GM13977 (cell line): ENCODE measurements at places on chromosomes 12 and 14.

- no peak for DNase-seq
Measured at GRCh38 chr12:70106347-70106746, 136.9 kb upstream of the CNOT2 start.

DNA sequence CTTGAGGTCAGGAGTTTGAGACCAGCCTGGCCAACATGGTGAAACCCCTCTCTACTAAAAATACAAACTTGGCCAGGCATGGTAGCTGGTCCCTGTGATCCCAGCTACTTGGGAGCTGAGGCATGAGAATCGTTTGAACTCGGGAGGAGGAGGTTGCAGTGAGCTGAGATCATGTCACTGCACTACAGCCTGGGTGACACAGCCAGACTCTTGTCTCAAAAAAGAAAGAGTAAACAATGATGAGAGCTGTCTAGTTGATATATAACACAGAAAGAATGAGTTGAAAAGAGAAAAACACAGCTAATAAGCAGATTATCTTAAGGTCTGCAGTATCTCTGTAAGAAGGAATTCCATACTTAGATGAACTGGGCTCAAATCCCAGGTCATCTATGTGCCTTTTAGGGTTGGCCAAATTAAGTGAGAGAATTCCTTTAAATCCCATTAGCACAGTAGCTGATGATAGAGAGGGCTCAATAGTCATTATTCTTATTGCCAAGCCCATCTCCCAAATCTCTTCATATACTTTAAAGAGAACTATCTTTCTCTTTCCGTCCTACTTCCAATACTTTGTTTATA is 31.1 kb upstream of the STRAP start:
- no peak for DNase-seq

- no peak for DNase-seq
Measured at GRCh38 chr14:71121711-71122110, 214.5 kb downstream of the PCNX1 start.

DNA sequence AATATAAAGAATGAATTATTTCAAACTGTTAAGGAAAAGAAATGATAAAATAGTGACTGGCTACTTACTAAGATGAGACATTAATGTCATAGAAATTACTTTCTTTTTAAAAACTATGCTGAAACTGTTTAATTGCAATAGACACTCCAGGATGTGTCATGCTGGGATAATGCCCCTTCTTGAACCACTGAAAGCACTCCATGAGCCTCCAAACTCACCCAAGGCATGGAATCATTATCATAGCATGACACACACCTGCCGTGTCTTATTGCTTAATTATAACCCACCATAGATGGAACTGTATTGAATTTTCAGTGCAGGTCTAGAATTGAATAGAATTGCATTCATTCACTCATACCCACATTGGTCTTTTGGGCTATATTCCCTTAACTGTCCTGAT is 4.3 kb downstream of the MBIP start:
- DNase-seq, result no peak

GRCh38 chr14:74917646-74918081 is 5.4 kb downstream of the RPS6KL1 start:
- DNase-seq, result no peak

DNA sequence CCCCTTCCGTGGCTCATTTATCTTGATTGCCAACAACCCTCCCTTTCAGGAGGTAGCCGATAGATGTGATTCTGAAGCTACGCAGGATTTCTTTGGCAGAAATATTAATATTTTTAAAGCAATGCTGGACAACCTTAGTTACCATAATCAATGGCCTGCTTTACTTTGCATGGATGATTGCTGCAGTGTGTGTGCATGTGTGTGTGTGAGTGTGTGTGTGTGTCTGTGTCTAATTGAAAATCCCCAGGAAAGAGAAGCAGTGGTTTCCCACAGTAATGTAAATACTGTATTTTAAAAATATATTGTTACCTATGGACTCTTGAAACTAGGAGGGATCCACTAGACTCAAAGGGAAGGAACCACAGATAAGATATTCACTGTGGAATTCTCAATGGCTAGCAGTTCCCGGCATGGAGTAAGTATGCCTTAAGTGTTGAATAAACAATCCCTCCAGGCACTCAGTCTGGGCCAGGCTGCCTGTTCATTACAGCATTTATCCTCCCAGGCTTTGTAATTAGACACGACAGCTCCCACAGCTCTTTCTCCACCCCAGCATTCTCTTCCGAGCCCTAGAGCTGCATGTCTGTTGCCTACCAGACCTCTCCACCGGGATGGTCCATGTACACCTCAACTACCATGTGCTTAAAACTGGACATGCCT is 22.5 kb upstream of the C14orf132 start:
- no peak for DNase-seq

- no peak for DNase-seq
Measured at GRCh38 chr14:38000340-38000739, 207.4 kb upstream of the SSTR1 start.

GRCh38 chr12:13208533-13209435 is 12.3 kb downstream of the EMP1 start:
- DNase-seq, result no peak

GRCh38 chr14:47167402-47167801 is 508.0 kb downstream of the MDGA2 start:
- no peak for DNase-seq

DNA sequence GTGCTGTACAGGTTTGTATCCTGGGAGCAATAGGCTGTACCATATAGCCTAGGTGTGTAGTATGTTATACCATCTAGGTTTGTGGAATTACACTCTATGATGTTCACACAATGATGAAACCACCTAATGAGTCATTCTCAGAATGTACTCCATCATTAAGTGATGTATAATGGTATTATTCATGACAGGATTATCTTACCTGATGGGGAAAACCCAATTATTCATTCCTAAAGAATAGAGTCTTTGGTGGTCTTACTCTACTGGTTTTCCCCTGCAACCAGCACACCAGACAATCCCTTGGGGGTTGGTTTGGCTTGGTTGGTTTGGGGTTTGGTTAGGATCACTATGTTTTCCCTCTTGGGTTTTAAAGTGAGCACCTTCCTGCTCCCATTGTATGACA is 12.6 kb upstream of the OR10P1 start:
- peak; percentile 43 for DNase-seq

DNA sequence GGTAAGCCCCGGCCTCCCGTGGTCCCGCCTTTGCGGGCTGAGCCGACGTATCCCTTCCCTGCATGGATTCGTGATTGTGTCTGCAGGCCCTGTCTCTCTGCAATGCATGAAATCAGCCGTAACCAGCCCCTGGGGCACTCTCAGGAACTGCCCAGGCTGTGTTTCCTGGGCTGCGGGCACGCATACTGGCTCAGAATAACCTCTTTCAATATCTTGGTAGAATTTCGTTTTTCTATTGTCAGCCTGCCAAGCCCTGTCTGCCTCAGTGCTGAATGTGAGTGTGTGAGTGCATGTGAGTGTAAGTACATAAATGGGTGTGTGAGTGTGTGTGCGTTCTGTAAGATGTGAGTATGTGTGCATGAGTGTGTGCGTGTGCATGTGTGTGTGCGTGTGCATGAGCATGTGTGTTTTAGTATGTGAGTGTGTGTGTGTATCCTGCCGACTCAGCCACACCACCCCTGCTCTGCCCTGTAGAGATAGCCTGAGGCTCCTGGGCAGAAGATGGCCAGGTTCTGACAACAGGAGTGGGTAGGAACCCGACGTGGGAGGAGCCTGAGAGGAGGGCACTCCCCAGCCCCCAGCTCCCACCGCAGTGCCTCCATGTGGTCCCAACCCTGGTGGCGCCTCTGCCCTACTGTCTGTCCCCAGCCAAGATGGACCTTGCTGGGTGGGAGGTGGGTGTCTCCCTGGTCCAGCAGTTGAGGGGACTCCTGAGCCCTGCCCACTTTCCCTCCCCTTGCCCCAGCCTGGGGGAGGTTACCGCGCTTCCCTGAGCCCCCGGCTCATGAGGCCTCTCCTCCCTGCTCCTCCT is 268.8 kb downstream of the ADGRD1 start:
- DNase-seq, result peak; percentile 62

DNA sequence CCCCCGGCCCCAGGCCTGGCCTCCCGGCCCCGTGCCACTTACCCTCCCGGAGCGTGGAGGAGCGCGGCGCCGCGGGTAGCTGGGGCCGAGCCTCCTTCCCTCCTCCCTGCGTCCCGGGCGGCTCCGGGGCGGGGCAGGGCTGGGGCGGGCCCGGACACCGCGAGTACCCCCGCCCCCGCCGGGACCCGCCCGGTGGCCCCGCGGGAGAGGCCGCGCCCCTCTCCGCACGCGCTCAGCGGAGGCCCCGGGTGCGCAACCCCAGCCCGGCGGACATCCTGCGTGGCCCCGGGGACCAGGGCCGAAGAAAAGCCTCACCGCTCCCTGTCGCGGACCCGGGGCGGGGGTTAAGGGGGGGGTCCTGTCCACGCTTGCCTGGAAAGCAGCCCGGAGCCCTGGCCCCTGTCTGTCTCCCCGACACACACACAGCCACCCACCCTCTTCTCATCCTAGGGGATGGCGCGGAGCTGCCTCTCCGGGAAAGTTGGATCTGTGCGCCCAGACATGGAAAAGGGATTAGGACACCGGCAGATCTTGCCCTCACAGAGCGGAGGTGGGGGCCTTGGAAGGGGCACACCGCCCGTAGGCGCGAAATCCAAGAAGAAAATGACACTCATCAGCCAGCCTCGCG is at the start of gene SYNE3:
TSS of gene SYNE3 (minus strand) at position 97 of the 628 bp plus-strand sequence. CDS start 40,829 bp downstream, outside the sequence.
- DNase-seq, result peak; percentile 93

DNA sequence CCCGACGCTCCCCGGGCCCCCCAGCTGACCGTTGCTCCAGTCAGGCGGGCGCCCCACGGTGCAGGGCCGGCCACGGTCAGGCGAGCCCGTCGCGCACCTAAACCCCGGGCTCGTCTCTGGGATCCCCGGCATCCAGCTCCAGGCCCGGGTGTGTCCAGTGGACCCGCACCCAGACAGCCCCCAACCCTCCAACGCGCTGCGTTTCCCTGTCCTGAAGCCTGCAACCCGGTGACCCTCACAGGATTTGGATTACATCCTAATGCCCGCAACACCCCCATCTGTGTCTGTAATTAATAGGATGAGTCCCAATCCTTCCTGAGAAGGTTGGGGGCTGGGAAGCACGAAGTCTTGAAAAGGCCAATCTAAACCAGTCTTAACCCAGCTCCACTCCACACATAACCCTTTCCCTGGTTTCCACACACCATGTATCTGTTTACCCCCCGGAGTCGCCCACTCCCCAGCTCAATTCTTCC is 10.4 kb downstream of the CPNE6 start:
- DNase-seq, result no peak

- DNase-seq, result no peak
Measured at GRCh38 chr14:73903028-73903427, 16.4 kb downstream of the ZNF410 start.
